Cortex of kidney (tissue), 1 donor: ENCODE measurements at places on chromosomes 3 and 15.

DNA sequence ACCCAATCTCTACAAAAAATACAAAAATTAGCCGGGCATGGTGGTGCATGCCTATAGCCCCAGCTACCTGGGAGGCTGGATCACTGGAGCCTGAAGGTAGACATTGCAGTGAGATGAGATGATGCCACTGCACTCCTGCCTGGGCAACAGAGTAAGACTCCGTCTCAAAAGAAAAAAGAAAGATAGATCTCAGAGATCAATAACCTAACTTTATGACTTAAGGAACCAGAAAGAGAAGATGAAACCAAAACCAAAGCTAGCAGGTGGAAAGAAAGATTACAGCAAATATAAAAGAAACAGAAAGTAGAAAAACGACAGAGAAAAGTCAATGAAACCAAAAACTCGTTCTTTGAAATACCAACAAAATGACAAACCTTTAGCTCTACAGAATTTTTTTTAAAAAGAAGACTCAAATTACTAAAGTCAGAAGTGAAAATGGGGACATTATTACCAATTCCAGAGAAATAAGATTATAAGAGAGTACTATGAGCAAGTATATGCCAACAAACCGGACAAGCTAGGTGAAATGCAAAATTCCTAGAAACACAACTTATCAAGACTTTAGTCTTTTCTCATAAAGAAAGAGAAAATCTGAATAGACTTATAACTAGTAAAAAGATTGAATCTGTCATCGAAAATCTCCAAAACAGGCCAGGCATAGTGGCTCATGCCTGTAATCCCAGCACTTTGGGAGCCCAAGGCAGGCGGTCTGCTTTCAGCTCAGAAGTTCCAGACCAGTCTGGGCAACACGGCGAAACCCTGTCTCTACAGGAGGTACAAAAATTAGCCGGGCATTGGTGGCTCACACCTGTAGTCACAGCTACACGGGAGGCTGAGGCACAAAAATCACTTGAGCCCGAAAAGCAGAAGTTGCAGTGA lies 35.0 kb downstream of the ACAP2 start:
- no peak for DNase-seq

- no peak for DNase-seq
These were observed 36.8 kb upstream of the ZDHHC23 start for GRCh38 chr3:113910966-113911365.

DNA sequence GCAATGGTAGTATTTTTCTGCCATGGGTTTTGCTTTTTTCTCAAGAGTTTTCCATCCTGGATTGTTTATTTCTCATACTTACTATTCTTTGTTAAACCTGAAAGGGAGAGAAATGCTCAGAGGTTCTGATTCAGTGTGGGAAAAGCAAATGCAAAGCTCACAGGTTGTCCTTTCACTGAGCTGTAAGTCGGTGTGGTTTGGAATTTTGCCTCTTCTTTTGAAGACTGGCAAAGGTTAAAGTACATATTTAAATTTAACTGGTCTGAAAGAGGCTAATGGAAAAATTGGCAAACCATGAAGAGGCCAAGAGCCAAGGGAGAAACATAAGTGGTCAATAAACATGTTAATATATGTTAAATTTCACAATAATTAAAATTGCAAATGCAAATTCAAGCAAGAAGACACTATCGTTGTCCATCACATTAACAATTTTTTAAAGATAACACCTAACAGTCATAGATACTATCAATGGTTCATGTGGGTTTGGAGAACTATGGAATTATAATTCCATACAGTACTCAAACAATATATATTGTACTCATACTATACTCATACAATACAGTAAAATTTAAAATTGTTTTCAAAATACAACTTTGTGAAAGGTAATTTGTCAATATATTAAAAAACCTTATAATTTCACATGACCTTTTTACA lies 246.8 kb upstream of the STT3B start:
- DNase-seq, result no peak

DNA sequence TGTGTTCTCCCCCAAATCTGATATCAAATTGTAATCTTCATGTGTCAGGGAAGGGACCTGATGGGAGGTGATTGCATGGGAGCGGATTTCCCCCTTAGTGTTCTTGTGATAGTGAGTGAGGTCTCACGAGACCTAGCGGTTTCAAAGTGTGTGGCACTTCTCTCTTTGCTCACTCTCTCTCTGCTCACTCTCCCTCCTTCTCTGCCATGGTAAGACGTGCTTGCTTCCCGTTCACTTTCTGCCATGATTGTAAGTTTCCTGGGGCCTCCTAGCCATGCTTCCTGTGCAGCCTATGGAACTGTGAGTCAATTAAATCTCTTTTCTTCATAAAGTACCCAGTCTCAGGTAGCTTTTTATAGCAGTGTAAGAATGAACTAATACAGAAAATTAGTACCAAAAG lies 30.6 kb upstream of the OR5H6 start:
- no peak for DNase-seq
